Cerebellar nuclear complex (tissue), 1 donor: ENCODE measurements at places on chromosomes 5 and 9.

- DNase-seq, result no peak
Measured at GRCh38 chr5:68243251-68243650, 27.7 kb downstream of the PIK3R1 start.

GRCh38 chr5:110267714-110268113 lies 458.8 kb downstream of the TMEM232 start:
- DNase-seq, result no peak

GRCh38 chr5:134995850-134996402 lies 28.2 kb downstream of the CATSPER3 start:
- DNase-seq, result no peak

DNA sequence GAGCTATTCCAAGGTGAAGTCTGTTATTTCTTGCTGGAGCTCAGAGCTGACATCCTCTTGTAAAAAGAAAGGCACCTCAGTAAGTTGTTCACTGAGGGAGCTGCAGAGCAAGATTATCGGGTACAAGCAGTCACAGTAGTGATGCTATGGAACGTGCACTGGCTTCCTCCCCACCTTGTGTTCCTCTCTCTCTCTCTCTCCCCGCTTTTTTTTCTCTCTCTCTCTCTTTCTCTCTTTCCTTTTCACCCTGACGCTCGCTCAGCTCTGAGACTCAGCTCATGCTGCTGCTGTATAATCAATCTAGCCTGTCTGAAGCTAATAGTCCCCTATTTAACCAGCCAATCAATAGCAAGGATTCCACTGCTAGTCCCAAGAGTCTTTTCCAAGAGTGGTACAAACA lies 587.6 kb upstream of the CDH18 start:
- peak; percentile 11 for DNase-seq

DNA sequence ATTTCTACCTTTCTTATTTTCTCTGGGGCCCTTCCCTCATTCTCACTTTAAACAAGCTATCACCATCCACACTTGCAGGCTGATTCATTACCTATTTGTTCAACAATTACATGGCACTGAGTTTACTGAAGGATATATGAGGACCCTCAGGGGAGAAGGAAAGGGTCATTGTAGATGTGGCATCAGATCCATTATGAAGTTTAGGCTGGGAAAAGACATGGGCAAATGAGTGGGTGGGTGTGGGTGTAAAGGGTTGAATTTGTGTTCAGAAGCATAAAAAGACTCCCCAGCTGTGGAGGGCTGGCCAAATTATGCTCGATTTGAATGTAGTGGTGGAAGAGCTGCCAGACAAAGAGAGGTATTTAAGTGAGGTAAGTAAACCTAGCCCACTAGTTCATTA lies 55.9 kb upstream of the MTAP start:
- no peak for DNase-seq

DNA sequence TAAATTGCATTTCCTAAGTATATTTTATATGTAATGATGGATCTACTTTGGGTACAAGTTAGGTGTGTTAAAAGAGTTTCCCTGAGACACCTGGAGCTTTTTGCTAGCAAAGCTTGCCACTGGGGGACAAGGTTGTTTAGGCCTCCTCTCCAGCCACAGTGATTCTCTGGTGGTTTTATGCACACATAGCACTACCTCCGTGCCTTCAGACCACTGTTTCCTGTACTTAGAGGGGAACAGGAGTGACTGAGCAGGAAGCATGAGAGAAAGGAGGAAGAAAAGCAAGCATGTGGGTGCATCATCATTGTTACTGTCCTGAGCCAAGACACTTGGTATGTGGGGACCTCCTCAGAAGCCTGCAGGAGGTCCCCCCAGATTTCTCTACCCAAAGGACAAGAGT lies 272.1 kb downstream of the RASEF start:
- no peak for DNase-seq

- no peak for DNase-seq
Measured at GRCh38 chr5:56142614-56143372, 90.3 kb downstream of the ANKRD55 start.

DNA sequence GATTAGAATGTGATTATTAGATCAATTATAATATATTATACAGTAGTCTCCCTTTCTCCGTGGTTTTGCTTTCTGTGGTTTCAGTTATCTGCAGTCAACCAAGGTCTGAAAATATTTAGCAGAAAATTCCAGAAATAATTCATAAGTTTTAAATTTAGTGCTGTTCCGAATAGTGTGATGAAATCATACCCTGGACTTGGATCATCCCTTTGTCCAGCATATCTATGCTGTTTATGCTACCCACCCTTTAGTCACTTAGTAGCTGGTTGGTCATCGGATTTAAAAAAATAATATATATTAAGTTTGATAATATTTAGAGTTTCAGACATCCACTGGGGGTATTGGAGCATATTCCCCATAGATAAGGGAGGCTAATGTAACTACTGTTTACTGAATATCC lies 19.6 kb downstream of the RMI1 start:
- DNase-seq, result no peak

DNA sequence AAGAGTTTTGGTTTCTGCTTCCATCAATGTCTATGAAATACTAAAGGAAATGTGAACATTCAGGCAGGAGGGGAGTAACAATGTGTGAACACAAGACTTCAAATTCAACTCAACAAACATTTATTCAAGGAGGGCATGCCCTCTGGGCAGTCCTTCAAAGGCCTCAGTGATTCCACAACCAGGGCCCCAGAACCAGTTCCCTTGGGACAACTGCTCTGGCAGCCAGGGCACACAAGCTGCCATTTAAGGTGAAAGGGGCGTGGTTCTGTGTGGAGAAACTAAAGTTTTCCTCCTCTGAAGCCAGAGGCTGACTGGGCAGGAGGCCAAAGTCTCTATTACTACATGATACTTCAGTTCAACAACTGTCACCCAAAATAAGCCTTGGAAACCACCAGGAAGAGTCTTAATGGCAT lies 3.2 kb downstream of the RBM18 start:
- no peak for DNase-seq

DNA sequence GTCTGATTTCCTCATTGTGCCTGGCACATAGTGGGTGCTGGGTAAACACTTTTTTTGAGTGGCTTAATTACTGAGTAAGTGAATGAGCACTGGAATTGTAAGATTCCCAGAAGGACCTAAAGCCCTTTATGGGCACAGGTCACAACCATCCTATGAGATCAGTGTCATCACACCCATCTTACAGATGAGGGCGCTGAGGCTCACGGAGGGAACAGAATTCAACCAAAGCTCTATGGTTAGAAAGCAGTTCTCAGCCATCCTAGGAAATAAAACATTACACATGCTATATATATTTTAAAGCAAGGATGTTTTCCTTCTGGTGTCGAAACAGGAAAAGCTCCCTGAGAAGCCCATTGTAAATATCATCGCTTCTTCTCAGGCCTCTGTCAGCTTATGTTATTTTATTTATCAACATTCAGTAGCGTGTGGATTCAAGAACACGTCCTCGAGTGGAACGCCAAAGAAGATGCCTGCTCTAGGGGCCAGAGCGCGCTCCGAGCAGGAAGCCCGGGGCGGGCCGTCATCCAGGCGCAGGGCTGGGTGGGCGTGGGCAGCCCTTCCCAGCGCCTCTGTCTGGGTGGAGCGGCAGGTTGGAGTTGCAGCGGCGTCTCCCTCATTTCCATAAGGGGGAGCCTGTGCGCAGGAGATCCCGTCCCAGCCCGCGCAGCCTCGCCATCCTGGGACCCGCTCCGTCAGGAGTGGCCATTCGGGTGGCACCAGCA lies 155.8 kb upstream of the SMIM23 start:
- DNase-seq, result no peak

- DNase-seq, result no peak
Measured at GRCh38 chr5:37873988-37874387, 34.1 kb upstream of the GDNF start.

GRCh38 chr5:73213566-73213998 lies 40.6 kb downstream of the TMEM174 start:
- no peak for DNase-seq

DNA sequence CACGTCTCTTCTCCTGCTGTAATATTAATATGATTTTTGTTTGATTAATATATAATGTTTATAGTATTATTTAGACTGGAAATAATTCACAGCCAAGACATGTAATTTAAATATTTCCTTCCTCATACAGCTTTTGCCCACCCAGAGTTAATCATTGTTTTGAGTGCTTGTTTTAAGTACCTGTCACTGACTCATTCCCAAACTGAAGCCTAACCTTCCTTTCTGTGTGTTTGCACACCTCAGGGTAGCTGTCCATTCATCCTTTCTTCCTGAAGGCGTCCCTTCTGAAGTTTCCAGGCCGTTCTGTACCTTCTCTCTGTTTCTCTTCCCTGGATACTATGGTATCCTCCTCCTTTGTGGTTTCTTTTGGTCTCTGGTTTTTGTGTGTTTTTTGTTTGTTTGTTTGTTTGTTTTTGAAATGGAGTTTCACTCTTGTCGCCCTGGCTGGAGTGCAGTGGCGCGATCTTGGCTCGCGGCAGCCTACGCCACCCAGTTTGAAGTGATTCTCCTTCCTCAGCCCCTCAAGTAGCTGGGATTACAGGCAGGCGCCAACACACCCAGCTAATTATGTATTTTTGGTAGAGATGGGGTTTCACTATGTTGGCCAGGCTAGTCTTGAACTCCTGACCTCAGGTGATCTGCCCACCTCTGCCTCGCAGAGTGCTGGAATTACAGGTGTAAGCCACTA lies 312.4 kb downstream of the DOCK8 start:
- DNase-seq, result no peak

- no peak for DNase-seq
Measured at GRCh38 chr9:131994364-131995125, 85.1 kb downstream of the MED27 start.

DNA sequence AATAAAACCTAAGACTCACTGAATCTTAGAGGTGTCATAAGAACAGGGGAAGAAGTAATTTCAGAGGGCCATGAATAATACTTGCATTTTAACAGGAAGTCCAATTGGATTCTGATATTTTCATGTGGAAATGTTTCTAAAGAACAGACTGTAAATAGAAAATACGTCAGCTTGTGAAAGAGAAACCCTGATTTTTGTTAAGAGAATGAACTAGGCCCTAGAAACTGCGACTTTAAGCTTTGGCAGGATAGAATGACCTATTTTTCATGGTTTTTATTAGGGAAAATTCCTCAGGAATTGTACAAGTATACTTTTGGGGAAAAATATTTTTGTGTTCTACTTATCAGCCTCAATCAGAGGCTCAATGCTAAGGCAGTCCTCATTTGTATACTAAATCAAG lies 215.5 kb upstream of the ACTBL2 start:
- no peak for DNase-seq

- no peak for DNase-seq
Measured at GRCh38 chr5:14700478-14701436, 36.2 kb downstream of the OTULIN start.

DNA sequence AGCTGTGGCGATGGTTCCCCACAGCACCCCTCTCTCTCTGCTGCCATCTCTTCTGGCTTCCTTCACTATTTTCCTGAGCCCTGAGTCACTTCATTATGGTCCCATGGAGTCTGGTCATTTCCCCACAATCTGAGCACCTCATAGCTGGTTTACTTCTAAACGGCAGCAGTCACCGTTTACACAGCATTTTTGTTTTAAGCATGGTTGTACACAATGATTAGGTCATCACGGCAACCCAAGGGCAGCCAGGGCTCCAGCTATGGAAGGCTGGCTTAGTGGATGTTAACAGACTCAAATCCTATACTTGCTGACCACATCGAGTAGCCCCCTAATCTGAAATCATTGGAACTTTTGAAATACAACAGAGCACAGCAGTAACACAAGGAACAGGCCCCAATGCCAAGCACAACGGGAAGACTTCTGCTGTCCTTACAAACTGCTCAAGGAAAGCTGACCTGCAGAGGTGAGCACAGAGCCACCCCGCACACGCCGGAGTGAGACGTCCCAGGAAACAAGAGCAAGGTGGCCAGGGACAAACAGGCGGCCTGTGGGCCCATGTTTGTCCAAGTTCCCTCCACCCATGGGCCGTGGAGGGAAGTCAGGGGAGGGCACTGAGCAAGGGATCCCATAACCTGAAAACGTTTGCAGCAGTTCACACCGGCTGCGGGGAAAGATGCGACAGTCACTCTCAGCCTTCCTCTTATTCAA lies 22.9 kb downstream of the CAMSAP1 start:
- no peak for DNase-seq

DNA sequence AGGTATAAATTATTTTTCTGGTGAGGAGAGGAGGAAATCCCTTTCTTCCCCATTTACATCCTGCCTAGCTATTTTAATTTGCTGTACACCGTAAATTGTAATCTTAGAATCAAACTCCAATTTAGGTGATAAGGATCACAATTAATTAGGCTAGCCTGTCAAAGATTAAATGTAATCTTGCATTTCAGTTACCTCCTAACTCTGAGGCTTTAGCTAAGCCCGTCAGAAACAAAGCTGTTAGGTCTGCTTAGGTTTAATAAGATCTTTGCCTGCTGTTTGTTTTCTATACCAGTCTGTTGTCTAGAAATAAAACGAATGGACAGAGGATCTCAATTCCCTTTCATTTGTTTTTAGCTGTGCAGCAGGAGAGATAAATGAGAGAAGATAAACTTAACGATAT lies 51.5 kb downstream of the PIK3R1 start:
- DNase-seq, result no peak

- DNase-seq, result no peak
Measured at GRCh38 chr5:126954981-126955380, 75.4 kb downstream of the MARCHF3 start.

- no peak for DNase-seq
Measured at GRCh38 chr5:14057289-14057688, 85.9 kb upstream of the TRIO start.
